ENCODE measurements at places on chromosomes 3 and 15.

DNA sequence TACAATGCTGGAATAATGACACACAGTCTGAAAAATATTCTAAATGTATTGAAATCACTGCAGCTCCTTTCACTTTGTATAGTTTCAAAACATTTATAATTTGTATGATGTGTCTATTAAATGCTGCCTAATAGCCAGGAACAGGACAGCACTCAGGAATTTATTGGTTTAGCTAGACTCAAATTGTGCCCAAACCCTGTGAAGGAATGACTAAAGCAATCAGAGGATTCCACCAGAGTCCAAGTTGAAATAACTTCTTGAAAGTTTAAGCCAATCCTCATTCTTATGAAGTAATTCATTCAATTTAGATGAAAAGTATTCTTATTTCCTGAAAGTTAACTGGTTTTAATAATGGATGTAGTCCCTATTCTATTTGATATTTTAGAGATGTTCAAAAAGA, 267.0 kb downstream of the ZMAT3 start:
- DNase-seq, result no peak

DNA sequence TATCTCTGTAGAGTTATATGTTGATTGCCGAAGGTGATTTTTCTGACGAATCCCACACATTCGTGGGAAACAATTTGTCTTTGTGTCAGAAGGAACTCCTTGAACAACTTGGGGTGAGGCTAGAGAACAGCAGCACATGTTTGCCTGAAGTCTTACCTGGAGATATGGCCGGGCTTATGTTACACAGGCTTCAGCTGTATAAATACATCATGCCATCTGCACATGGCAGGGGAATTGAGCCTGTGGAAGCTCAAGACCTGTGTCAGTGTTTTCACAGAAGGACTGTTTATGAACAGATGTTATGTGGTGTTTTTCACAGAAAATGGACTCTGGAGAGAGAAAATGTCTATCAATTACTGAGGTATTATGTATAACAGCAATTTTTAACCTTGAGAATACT, 203.6 kb upstream of the MDFIC2 start:
- no peak for DNase-seq

GRCh38 chr3:49399461-49399860, 12.3 kb downstream of the RHOA start:
- DNase-seq, result no peak

GRCh38 chr15:41735046-41735445, 39.2 kb upstream of the MAPKBP1 start:
- DNase-seq, result no peak

DNA sequence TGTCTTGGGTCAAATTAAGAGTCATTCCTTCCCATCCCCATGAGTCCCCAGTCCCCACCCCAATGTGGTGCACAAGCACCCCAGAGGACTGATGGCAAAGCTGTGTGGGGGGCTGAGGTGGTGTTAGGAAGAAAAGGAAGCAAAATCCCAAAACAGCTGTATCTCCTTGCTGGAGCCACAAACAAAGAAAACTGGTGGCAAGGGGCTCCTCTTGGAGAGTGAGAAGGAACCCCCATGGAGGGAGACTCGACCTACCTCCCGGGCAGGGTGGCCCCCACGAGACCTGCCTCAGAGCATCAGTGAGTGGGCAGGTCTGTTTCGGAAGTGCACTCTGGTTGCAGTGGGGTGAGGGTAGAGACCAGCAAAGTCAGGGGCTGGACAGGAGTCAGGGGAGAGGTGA, 29.2 kb downstream of the PRR23E start:
- no peak for DNase-seq

DNA sequence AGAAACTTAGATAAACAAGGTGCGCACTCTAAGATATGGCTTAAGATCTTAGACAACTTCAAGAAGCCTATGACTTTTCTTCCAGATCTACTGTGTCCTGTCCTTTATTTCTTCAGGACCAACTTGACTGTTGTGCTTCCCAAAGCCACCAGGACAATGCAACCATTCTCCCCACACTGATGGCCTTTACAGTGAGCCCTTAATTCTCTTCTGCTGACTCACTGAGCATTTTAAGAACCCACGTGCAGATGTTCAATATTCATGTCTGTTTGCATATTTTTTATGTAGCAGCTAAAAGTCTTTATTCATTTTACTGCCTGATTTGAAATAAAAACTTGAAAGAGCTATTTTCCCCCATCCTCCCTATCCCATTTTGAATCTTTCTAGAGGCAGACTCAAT, 103.3 kb upstream of the SLC2A2 start:
- DNase-seq, result peak; percentile 39
